D341Med (cell line): ENCODE measurements at places on chromosomes 2 and 18.

DNA sequence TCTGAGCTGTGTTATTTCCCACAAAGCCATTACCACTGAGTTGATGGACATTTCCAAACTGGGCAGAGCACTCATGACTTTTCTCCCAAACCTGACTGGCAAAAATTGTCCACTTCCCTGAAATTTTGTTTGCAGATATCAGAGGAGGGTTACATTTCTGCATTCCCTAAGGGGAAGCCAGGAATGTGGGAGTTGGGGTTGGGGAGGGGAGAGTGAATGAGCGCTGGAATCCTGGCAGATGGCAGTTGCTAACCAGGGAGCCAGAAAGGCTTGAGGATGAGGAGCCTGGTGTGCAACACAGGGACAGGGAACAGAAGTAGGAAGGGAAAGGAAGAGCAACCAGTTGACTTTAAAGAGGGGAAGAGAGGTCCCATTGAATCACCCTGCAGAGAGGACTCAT, 14.0 kb upstream of the CCNYL1 start:
- DNase-seq, result no peak

- DNase-seq, result no peak
These were observed 666 bp upstream of the STAT1 start for GRCh38 chr2:191014653-191015020.

DNA sequence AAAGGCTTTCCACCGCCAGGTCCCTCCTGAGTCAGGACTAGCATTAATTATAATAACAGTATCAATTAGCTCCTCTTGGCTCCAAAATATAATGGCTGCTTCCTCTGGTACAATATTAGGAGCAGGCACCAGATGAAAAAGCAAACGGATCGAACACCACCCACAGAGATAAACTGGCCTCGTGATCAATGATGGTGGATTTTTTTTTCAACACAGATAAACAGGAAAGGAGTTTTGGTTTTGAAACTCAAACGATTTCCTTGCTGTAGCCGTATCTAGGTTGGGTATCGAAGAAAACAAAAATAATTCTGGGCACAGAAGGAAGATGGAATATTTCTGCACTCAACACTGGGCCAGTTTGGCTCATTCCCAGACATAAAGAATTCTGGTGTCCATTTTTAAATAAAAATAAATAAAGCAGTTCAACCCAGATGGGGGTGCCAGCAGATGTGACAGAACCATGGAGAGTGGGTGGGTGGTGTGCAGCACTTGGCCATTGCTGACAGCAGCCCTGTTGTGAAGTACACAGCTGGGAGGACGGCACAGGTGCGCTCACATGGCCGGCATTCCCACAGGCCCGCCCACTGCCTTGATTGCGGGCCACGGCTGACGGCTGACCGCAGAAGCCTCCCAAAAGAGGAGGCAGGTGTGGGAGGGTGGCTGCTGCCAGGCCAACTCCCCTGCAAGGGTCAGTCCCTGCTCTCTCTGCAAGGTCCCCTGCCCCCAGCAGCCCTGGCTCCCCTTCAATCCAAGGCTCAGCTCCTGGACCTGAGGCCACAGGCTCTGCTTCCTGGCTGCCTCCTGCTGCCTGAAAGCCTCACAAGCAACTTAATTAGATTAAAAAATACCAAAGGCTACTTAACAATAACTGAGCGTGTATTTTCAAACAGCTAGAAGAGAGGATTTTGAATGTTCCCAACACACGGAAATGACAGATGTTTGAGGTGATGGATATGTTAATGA, 351.9 kb upstream of the ID2 start:
- no peak for DNase-seq

DNA sequence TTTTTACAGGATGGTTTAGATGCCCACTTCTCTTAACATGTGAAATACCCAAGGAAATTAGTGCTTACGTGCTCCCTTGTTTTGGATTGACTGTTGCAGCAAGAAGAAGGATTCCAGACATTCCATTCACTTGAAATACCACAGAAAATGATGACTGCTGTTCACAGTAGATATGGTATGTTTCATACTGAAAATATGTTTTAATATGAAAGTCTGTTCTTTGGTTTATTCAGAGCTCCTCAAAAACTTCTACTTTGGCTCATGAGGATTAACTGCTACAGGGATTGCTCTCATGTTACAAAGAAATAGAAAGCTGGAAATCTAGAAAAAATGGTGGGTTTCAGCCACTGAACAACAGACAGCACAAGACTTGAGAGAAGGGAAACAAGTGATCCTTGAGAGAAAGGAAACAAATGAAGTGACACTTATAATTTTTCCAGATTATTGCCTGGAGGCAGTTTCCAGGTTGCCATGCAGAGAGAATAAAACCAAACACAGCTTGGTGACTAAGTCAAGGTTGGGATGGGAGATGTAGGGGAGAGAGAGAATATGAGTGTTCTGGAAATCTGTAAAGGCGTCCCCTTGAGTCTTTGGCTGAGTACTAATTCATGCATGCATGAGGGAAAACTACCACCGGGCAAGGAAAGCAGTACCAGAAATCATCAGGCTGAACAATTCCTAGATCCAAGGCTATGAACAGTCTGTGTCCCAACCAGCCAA, 348.1 kb downstream of the CLIP4 start:
- no peak for DNase-seq

DNA sequence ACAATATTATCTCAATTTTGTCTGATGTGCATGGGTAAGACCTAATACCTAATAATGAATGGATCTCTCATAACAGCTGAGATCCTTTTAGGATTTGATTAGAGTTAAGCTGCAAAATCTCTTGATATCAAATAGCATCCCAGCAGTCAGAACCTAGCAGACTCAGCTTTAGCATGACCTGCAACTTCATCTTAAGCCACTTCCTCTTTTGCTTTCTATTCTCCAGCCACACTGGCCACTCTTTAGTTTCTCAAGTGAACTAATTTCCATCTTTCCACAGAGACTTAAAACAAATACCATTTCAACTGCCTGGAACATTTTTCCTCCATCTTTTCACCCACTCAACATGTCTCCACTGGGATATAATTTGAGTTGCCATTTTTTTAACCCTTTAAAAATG, 1251.6 kb upstream of the ZEB2 start:
- no peak for DNase-seq

- no peak for DNase-seq
These were observed 20.6 kb downstream of the SMAD7 start for GRCh38 chr18:48929941-48930713.

GRCh38 chr2:236706288-236706687, 136.7 kb downstream of the ACKR3 start:
- DNase-seq, result no peak
